ENCODE measurements at places on chromosomes 1 and 21.

DNA sequence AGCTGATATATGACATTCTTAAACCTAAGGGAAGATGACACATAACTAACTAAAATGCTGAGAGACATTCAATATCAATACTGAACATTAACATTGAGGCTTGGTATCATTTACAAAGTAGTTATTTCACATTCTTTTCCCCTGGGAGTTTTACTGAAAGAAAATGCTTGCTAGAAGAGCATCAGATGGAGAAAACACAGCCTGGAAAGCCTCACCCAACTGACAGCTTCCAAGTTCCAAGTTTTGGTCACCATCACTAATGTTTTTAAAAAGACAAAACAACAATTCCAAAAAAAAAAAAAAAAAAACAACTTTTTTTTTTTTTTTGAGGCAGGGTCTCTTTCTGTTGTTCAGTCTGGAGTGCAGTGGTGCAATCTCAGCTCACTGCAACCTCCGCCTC, 80.6 kb downstream of the DSCAM start:
- no peak for DNase-seq

DNA sequence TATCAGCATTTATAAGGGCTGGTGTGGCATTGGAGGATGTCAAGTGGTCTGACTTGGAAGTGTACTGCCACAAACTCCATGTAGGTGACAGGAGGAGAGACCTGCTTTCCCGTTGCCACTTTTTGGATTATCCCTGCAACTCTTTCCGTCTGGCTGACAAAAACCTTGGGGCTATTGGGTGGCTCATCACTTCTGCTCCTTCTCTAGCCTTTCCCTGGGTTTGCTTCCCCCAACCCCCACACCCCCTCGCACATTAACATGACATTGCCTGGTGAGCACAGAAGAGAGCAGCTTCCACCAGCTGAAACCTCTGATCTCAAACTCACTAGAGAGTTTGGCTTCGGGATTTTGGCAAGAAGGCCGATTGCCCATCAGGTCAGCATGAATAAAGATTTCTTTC, 39.2 kb downstream of the PROX1 start:
- no peak for DNase-seq

DNA sequence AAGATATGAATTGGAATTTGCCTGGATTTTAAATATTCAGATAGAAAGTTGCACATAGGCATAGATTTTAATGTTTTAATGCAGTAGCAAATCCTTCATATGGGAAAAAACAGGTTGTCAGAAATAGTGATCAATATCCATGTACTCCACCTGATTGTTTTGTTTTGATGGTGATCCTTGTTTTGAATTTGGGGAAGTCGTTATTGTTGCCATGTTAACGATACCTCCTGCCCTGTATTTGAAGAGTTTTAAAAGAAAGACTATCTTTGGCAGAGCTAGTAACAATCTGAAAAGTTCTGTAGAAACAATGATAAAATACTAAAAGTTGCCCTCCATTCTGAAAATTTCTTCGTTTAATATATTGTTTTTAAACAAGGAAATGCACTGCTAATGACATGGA, 1.1 kb downstream of the CEP350 start:
- no peak for DNase-seq

- no peak for DNase-seq
These were observed 761 bp upstream of the NPHS2 start for GRCh38 chr1:179576509-179576908.

- no peak for DNase-seq
These were observed 3.0 kb downstream of the IGSF21 start for GRCh38 chr1:18110598-18110939.

DNA sequence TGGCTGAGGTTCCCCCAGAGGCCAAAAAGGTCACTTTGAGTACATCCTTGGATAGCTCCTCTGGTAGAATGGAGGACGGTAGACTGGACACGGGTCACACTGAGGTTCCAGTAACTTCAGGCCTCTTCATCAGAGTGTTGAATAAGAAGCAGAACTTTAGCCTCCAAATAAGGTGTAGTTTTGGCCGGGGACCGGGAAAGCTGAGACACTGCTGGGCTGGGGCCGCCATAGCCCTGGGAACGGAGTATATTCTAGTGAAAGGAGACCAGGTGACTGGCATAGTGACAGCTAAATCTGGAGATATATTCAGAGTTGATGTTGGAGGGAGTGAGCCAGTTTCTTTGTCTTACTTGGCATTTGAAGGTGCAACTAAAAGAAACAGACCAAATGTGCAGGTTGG, 84.1 kb downstream of the EVA1C start:
- no peak for DNase-seq

DNA sequence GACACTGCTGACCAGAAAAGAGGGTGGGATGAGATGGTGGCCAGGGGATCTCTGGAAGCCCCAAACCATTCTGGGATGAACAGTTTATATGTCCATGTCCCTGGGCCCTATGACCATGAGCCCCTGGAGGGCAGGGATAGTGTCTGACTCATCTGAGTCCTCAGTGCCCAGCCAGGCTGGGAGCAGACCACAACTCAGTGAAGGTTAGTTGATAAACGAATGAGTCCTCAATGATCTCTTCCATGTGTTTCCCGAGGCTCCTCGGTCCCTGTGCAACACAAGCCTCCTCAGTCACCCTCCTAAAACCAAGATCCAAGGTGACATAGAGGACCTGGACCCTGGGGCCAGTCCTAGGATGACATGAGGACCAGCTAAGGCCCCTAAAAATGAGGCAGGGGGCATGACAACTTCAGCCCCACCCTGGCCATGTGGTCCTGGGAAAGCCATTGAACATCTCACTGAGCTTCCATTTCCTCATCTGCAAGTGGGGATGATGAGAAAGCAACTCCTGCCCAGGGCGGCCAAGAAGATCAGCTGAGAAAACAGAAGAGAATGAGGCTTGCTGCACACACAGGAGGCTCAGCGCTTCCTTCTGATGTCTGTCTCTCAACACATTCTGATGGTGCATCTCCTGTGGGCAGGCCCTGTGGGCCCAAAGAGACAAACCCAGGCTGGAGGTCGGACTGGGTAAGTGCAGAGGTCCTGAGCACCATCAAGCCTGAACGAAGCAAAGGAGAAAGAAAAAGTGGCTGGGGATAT, 86.3 kb downstream of the GLIS1 start:
- no peak for DNase-seq

DNA sequence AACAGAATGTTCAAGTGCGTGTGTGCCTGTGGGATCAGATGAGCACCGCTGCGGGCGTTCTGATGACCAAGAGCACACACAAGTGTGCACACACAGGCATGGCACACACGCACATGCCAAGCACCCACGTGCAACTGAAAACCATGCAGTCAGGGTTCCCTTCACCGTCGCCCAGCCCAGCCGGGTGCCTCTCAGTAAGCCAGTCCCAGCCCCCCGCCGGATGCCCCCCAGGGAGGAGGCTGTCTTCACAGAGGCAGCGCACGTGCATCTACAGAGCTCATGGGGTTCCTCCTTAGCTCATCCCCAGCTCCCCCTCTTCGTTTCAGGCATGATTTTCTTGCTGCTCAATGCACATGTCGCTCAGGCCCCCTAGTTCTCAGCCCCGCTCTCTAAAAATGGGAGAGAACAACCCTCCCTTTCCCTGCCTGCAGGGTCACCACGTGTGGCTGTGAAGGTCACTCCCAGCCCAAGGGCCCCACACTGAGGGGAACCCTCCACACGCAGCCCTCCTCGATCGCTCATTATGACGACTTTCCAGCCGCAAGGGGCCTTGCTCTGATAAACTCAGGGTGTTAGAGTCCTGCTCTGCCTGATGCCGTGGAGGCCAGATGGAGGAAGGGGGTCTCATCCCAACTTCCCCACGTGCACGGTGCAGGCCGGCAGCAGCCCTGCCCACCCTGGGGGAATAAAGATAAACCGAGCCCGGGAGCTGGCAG, 30.4 kb upstream of the ARHGEF16 start:
- no peak for DNase-seq

DNA sequence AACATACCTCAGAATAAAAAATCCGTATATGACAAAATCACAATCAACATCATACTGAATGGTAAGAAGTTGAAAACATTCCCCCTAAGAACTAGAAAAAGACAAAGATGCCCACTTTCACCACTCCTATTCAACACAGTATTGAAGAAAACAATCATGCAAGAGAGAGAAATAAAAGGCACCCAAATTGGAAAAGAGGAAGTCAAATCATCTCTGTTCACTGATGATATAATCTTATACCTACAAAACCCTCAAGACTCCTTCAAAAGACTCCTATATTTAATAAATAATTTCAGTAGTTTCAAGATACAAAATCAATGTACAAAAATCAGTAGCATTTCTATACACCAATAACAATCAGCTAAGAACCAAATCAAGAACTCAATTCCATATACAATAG, 14.7 kb downstream of the PGLYRP4 start:
- no peak for DNase-seq

- no peak for DNase-seq
These were observed 13.8 kb downstream of the HEYL start for GRCh38 chr1:39625462-39626273.

- DNase-seq: no peak
These were observed 134.0 kb downstream of the KIF26B start for GRCh38 chr1:245288796-245289195.

DNA sequence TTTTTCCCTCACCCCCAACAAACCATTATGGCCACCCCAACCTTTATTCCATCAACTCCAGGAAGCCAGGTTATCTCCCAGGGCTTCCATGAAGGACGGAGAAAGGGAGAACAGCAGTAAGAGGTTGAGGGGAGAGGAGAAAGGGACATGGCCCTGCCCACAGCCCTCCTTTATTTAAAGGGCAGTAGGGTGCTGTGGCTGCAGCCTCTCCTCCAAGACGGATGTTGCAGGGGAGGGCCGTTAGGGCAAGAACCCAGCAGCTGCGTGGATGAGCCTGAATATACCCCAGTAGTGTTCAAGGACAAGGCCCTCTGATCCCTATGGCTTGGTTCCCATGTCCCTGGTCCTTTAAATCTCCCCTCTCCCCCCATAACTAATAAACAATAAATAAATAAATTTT, 5.9 kb downstream of the RXFP4 start:
- DNase-seq: no peak

DNA sequence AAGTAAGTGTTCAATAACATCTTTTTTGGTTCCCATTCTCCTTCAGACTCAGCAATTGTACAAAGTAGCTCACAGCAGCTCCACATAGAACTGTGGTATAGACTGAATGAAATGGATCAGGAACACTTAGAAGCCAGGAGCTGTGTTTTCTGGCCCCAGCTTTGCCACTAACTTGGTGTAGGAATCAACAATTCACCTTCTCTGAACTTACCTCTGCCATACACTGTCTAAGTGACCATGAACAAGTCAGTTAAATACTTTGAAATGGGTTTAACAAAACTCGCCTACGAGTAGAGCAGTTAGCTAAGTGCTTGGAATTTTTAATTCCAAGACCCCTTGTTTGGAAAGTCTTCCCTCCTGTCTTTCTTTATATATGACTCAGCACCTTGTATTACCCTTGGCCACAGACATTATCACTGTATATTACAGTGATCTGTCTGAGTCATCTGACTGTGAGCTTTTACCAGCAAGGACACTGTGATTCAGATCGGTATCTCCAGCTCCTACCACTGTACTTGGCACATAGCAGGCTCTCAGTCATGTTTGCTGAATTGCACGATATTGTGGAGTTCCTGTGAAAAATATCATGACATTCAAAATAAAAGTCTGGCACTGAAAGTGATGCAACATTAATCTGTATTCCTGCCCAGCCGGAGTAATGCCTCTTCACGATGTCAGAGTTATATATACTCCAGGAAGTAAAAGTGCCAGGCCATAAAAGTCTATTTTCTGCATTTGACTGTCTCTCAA, 101.7 kb upstream of the BEND5 start:
- DNase-seq: no peak

GRCh38 chr1:1213345-1214265, at the start of gene TNFRSF4:
TSS of gene TNFRSF4 (minus strand) at chr1:1214153. CDS start at chr1:1214127, 26 bp downstream.
- DNase-seq: peak; percentile 72

- DNase-seq: no peak
These were observed 41.3 kb upstream of the CR2 start for GRCh38 chr1:207412845-207413244.

DNA sequence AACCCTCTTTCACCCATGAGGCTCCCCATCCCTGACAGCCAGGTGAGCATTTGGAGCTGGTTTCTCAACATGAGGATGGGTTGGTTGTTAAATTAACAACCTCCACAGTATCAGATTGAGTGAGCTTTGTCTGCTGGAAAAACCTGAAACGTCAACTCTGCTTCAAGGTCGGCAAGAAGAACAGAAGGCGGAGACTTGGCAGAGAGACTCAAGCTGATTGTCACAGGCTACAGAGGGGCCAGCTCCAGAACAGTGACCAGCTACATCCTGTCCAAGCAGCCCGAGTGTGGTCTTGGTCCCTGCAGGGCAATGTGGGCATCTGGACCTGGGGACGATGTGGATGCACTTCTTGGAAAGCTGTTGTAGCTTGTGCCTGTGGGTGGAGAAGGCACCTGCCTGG, 36.6 kb upstream of the TMEM51 start:
- no peak for DNase-seq

GRCh38 chr1:113858982-113859381, 12.5 kb downstream of the PTPN22 start:
- no peak for DNase-seq

DNA sequence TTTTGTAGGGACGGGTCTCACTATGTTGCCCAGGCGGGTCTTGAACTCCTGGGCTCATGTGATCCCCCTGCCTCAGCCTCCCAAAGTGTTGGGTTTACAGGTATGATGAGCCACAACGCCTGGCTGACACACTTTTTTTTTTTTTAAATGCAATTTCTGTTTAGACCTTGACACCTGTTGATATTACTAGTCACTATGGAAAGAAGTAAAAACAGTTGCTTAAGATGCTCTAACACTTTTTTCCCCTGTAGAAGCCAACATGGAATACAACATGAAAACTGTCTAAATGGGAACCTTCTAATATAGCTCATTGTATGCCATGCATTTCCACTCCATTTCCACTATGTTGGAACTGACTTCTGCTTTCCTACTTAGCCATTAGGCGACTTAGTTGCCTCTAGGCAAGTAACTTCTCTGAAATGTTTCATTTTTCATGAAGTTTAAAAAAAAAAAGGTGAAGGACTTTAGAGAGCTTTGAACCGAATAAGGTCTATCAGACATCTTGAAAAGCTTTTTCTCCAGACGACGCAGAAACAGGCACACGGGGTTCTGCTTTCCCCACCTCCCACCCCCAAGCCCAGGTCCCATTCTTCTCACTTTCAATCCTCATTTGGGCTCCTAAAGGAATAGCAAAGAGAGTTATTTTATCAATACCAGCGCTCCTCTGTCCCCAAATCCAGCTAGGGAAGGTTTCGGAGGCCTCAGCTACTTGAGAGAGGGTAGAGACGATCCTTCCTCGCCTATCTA, 648 bp upstream of the DR1 start:
- DNase-seq: no peak

DNA sequence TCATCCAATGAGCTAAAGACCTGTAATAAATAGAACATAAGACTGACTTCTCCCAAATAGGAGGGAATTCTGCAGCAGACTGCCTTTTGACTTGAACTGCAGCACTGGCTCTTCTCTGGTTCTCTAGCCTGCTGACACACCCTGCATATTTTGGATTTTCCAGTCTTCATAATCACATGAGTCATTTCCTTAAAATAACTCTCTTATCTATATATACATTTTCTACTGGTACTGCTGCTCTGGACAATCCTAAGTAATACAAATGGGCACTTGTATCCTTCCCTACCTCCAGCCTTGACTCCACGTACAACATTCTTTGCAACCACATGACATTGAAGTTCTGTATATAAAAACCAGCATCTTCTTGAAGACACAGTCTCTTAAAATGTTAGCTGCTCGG, 429.4 kb upstream of the TMPRSS15 start:
- DNase-seq: no peak
